B cell (primary cell): ENCODE measurements at places on chromosomes 7 and 10. TPM values are rescaled to one million over a fixed set of nuclear protein-coding genes. Genes with fewer than 3 reads are reported as not detected.

DNA sequence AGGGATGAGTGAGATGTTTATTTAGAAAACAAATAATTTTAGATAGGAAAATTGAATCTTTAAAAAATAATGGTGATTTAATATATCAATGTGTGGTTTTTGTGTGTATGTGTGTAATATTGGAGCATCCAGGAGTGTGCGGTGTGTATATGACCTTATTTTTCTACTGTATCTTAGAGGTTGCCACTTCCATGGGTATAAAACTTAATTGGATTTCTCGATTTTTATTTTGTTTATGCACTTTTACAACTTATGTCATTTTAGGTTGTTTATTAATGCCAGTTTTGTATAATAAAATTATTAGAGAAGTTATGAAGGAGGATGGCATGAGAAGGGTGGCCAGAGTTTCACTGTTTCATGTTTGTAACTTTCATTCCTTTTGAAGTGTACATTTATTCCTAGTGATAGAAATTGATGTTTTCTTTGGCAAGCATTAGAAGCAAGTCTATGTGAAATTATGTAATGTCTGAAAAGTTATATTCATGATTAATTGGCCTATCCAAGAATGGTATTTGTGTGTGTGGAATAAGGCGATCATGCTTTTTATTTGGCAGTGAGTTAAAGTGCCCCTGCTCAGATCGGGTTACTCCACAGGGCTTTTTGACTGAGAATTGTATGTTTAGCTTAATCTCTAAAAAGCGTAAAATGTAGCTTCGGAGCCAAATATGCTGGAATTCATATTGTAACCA lies 110.3 kb downstream of the KAT6B start:
- DNase-seq, result no peak

DNA sequence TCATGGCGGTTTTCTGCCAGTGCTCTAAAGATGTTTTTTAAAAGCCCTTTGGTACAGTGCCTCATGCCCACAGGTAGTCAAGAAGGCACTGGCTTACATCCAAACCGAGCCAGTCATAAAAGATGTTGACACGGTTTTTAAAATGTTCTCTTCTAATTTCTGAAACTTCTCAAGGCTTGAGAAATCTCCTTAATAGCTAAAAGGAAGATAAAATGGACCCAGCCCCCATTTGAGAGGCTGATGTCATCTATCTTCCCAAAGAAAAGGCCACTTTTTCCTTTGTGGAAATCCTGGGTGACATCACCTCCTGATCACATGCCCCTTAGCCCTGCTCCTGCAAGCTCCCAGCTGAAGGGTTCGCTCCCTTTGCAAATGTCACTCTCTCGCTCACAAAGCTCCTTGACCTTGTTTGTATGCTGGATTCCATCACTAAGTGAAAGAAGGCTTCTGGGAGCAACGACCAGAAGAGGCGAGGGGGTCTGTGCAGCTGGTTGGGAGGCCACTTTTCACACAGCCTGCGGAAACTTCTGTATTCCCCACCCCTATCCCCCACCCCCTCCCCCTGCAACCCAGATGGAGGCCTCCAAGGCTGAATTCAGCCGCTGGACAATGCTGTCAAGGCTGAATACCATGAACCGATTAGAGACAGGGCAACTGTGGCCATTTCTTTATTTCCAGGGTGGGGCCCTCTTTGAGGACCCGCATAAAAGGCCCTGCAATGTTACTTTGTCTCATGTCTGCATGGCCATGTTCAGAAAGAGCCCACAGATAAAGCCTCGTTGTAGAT lies 122.8 kb downstream of the CUBN start:
- DNase-seq, result no peak

DNA sequence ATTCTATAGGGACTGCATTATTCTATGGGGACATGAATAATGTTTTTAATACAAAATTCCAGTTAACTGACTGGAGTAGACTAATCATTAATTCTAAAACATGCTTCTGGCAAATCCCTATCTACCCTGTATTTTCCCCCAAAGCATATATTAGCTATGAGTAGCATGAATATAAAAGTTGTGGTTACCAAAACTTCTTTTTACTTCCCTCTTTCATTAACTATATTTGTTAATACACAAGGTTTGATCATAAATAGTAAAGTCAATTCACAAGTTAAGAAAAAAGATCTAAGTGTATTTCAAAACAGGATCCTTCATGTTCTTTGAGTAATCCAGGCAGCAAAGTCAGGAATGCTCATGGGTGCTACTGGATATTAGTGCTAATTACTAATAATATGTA lies 2.9 kb upstream of the RALA start:
- DNase-seq, result no peak

DNA sequence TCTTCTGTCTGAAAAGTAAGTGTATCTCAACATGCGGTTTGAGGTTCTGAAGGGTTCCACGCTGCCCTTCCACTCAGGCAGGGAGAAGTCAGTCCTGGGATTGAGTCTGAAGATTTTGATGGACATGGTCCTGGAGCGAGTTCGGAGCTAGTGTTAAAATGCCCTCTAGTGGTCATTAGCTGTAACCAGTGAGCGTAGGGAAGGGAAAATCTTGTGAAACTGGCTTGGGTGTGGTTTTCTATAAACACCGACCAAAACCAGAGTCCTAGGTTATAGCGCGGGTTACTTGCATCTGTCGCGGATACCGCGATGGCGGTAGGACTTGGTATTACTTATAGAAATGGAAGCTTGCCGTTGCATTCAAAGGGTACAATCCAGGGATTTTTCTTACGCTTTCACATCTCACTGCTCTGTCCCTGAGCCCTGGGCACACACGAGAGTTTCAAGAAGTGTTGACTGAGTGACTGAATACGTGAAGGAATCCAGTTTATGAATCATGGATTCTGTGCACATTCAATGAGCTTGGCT lies 348.2 kb upstream of the C7orf33 start:
- DNase-seq, result peak; percentile 45

GRCh38 chr7:86844608-86845007 lies 200.9 kb downstream of the GRM3 start:
- no peak for DNase-seq

DNA sequence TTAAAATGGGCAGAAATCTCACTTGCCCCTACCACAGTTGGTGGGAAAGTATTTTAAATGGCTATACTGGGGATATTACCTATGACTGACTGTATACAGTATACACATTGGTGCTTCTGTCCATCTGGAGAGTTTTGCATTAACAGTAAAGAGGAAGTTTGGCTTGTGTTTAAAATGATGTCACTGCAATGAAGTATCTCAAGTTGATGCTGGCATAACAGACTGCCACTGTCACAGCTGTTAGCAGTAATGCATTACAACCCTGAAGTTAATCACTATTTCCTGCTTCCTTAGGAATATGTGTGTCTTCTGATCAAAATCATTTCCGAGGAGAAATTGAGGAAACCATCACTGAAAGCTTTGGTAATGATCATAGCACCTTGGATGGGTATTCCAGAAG lies 1.9 kb downstream of the DKK1 start:
- DNase-seq, result peak; percentile 3

DNA sequence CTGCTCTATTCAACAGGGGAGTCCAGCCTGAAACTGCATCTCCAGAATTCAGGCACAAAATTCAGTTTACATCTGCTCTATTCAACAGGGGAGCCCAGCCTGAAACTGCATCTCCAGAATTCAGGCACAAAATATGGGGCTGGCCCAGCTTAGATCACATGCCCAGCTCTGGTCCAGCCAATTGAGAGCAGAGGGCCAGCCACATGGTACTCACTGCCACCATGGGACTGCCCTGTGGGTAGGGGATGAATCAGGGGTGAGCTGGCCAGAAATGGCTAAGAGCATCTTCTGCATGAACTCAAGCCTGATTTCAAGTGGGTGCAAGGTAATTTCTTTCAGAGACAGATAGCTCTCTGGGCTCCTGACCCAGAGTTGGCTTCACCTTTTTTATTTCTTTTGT lies 156.6 kb upstream of the LYZL2 start:
- DNase-seq, result no peak

DNA sequence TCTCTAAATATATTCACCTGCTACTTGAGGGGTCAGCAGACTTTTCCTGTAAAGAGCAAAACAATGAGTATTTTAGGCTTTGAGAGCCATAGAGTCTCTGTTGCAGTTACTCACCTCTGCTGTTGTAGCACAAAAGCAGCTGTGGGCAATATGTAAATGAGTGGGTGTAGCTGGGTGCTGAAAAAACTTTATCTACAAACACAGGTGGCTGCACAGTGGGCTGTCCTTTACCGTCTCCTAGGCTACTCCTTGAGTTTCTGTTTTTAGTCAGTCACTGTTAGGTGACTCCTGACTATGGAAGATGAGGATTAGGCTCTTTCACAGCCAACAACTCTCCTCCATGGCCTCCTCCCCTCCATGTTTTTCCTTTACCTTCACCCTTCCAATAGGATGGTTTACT lies 286.1 kb upstream of the C7orf33 start:
- peak; percentile 70 for DNase-seq

DNA sequence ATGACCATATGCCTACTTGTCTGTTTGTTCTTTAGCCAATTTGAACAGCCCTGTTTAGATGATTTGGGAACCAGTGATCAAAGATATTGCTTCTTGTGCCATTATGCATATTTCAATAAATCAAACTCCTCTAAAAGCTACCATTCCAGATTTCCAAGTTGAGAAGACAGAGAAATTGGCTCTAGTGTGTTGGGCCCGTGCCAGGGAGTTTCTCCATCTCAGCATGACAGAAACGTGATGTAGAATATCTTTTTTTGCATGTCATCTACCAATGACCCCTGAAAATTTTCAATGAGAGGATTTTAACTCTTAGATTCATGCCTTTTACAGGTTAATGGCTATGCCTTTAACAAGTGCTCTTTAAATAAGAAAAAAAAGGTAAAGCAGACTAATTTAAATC lies 50.7 kb upstream of the CABCOCO1 start:
- no peak for DNase-seq

GRCh38 chr10:34538281-34538829 lies 276.7 kb downstream of the PARD3 start:
- DNase-seq, result no peak

GRCh38 chr7:51666266-51666665 lies 349.7 kb upstream of the COBL start:
- no peak for DNase-seq

DNA sequence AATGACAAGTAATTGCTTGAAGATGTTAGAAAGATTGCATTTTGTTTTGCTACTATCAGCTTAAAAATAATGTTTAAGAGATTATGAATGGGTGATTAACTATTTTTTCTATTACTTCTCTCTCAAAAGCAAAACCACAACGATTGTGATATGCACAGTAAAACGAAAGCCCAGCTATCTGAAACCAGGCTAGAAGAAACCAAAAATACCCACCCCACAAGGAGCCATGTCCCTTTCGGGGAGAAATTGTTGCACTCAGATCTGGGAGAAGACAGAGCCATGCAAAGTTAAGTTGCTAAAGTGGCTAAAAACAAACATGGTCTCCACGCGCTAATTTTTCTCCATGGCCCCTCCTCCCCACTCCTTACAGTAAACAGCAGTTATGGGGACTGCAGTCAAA lies 173.6 kb downstream of the RPS24 start:
- DNase-seq, result no peak

GRCh38 chr10:6165221-6165725 lies 37.5 kb upstream of the PFKFB3 start:
- DNase-seq, result no peak

DNA sequence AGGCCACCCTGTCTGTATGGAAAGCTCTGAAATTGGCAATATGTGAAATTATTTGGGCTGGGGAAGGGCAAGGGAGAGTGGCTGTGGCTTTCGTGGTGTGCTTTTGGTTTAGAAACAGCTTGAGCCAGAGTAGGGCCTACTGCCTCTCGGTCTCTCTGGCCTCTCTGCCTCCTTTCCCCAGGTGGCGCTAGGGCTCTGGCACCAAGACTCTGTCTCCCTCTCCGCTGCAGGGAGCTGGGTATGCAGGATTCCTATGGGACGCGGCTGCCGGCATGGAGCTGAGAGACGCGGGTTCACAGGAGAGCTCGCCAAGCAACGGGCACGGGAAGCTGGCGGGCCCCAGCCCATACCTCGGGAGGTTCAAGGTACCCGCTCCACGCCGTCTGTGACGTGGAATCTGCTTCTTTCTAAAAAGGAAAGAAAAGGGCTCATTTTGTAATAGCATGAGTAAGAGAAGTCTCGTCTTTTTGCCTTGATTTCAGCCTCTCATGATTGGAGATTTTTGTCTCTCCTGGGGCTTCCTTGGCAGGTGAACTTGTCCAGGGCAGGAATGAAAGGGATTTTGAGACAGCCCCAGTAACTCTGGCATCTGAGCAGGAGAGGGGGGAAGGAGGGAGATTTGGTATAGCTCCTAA lies 105.1 kb upstream of the ANLN start:
- no peak for DNase-seq

The BLNK gene
- 205 and 210 TPM in 2 replicates for total RNA-seq

The FAM241B gene
- total RNA-seq, result 0.54 and 1.1 TPM in 2 replicates

The GPR85 gene
- total RNA-seq, result not detected in 2 replicates

The FAM131B gene
- total RNA-seq, result 0.05 and 0.12 TPM in 2 replicates

The CACUL1 gene
- 37.4 and 39.5 TPM in 2 replicates for total RNA-seq

The MEIG1 gene
- 0.69 TPM in 1 of 2 replicates, not detected in the other for total RNA-seq

The TMEM213 gene
- not detected in 2 replicates for total RNA-seq

The JCAD gene
- 0.37 TPM in 1 of 2 replicates, not detected in the other for total RNA-seq

The EBLN1 gene
- total RNA-seq, result not detected in 2 replicates

The HMX3 gene
- not detected in 2 replicates for total RNA-seq
